ENCODE measurements at places on chromosomes 1 and 21.

- no peak for DNase-seq
Observed at GRCh38 chr1:100861379-100861778, 33.3 kb downstream of the EXTL2 start.

GRCh38 chr1:152026895-152027294 is 9.9 kb downstream of the S100A11 start:
- DNase-seq: no peak

GRCh38 chr1:230857077-230857476 is 11.2 kb downstream of the C1orf198 start:
- DNase-seq: no peak

GRCh38 chr1:240831922-240832321 is 220.0 kb upstream of the GREM2 start:
- no peak for DNase-seq

DNA sequence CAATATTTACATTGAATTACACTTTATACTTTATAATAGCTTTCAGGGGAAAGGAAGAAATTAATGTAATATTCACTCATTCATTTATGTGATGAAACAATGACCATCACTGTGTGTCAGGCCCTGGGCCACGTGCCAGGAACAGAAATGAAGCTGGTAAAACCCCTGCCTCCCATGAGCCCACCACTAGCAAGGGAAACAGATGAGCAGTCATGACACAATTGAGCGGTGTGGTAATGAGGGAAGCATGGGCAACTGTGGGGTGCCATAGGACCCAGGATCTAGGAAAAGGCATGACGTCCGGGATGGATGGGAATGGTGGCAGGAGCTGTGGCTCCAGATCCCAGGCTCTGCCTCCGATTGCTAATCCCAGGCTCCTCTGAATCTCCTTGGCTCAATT is 17.0 kb upstream of the SLC5A9 start:
- DNase-seq: no peak

DNA sequence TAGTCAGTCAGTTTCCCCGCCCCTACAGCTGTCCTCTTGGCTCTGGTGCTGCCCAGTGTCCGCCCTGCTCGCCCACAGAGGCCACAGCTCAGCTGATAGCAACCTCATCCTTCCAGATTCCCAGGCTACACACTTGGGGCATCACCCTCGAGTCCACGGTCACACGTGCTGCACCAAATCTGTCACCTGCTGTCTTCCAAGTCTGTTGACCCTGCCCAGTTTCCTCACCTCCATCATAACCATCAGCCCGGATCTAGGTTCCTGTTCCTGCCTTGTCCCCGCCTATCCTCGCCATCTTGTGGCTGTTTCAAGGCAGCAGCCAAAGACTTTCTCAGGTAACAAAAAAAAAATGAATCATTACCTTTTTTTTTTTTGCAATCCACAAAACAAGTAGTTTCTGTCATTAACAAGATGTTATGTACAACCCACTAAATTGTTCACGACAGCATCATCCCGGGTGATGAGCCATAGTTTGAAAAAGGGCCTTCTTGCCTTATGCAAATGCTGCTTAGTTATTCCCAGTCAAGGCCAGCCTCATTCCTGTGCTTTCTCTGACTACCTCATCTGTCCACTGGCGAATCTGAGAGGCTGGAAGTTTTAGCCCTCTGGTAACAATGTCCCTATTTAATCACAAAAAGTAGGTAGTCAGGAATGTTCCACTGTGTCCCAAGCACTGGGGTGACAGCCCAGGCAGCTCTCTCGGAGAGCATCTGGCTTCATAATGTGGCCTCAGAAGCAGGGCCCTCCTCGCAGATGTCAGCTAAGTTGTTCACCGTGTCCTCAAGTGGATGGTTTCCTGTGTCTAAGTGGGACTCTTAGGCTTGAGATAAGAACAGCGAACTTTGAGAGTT is 4.9 kb upstream of the MIIP start:
- DNase-seq: no peak

DNA sequence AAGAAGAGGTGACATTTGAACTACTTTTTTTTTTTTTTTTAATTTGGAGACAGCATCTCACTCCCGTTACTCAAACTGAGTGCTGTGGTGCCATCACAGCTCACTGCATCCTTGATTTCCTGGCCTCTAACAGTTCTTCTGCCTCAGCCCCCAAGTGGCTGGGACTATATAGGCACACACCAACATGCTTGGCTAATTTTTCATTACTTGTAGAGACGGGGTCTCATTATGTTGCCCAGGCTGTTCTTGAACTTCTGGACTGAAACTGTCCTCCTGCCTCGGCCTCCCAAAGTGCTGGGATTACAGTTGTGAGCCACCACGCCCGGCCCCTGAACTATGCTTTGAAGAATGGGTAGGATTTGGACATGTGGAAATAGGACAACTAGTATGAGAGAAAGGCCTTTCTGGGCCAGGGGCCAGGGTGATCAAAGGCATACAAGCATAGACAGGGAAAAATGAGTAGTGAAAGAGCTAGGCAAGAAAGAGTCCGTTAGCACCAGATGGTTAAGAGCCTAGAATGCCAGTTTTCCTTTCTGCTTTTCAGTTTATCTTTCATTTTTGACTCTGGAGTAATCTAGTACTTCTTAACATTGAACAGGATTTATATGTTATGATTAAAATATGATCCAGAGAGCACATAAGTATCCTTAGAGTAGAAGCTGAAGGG is 6.3 kb downstream of the RABGAP1L start:
- no peak for DNase-seq

- DNase-seq: no peak
Observed at GRCh38 chr1:65681096-65681495, 111.6 kb upstream of the PDE4B start.

DNA sequence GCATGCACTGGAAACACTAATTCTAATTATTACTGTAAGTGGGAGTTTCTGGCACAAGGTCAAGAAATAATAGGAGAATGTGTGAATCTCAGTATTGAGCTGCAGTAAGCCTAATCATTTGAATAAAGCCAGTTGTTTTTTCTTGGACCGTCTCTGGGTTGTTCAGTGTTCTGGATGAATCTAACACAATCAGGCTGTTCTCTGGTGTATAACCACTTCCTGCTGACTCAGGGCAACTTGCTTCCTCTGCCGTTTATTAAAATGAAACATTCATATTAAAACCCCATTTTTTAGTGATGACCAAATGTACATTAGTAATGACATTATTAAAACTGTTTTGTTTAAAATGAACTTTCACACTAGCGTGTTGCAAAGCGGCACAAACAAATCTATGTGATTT is 273.1 kb upstream of the SNX7 start:
- DNase-seq: no peak

GRCh38 chr21:39670701-39671100 is 58.0 kb downstream of the B3GALT5 start:
- no peak for DNase-seq

- DNase-seq: no peak
Observed at GRCh38 chr21:8992731-8993174, 1528.6 kb upstream of the TPTE start.

DNA sequence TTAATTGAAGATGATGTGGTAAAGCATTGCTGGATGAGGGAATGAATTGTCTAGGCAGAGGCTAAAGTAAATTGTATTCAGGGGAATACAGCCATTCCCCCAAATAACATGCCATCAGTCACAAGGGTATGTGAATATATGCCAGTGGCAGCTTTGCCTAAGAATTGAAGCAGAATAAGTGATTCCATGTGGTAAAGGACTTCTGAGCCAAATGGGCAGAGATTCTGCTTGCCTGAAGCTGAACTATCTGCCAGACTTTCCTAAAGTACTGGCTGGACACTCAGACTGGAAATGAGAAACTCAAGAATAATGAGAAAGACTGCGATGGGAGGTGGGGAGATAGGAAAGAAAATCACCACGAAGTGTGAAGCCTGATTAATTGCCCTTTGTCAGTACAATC is 2.4 kb downstream of the LIX1L start:
- no peak for DNase-seq

DNA sequence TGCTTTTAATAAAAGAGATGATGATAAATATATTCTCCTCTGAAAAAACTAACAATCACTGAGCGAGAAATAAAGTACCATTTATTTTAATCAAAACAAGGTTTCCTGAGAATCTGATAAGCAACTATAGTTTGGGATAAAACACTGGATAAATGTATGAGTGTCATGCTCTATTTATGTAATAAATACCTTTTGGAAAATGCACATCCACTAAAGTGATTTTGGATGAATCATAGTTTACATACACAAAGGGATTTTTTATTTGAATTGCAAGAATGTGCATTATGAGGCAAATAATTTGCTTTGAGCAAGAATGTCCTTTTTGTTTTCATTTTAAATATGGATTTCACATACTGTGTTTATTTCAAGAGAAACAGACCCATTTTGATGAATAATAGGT is 1483.5 kb downstream of the MRPL39 start:
- DNase-seq: no peak

DNA sequence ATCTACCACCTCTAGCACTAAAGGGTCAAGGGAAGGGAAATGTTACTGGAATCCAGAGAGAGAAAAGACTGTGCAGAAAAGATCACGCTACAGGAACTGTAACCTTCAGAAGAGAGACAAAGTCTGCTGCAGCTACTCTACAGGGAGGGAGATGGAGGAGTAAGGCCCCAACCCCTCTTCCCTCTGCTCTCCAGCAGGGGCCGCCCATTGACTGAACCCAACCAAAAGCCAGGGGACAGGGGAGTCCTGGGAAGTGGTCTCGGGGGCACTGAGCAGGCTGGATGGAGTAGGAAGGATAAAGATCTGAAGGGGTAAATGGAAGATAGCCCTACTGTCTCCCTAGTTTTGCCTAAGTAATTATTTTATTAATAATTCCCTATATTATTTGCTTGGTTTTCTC is 72.8 kb upstream of the NR5A2 start:
- no peak for DNase-seq

DNA sequence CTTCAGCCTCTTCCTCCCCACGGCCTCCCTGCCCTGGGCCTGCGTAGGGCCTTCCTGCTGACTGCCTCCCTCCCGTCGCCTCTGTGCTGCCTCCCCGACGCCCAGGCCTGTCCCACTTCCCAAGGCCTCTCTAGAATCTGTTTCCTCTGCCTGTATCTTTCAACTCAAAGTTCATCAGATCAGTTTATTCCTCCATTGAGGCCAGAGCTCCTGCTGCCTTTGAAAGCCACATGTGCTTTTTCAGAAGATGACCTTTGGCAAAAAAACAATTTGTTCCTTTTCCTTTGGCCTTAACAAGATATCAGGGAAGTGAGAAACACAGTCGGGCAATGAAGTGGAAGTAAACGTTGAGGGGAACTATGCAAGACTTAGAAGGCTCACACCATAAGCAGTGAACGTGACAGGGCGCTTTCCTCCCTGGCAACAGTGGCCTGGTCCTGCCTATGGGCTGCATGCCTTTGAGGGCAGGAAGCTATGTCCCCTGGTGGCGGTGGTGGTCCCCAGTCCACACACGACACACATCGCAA is 85.9 kb downstream of the PSMG1 start:
- DNase-seq: no peak

DNA sequence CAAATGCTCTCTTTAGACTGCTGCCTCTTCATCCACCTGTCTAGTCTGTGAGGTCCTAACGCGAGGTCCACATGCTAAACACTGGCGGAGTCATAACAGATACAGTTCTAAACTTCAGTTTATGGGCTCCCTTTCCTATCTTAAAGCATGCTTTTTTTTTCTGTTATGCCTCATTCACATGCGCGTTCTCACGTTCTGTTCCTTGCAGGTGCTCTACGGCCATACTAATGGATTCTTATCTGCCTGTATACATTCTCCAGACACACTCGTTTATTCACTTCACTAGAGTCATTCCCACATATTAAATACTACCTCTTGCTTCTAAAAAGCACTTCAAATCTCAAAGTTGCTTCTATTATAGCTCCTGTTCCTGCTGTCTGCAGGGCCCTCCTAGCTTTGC is 38.7 kb downstream of the PHC2 start:
- DNase-seq: no peak

DNA sequence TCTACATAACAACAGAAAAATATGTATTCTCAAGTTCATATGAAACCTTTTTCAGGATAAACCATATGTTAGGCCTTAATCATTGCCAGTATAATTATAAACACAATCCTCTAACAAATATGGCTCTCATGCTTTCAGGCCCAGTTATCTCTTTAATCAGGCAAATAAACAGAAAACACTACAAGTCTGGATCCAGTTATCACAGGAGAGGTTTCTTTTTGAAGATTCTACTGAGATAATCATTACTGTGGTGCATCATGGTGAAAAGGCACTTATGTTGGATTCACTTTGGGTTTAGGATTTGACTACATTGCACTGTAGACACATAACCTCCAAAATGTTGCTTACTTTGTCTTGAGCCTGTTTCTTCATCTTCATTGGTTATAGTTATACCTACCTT is 8.4 kb upstream of the ATP6V1G3 start:
- DNase-seq: no peak

GRCh38 chr1:29209173-29209572 is 21.6 kb downstream of the MECR start:
- DNase-seq: no peak

DNA sequence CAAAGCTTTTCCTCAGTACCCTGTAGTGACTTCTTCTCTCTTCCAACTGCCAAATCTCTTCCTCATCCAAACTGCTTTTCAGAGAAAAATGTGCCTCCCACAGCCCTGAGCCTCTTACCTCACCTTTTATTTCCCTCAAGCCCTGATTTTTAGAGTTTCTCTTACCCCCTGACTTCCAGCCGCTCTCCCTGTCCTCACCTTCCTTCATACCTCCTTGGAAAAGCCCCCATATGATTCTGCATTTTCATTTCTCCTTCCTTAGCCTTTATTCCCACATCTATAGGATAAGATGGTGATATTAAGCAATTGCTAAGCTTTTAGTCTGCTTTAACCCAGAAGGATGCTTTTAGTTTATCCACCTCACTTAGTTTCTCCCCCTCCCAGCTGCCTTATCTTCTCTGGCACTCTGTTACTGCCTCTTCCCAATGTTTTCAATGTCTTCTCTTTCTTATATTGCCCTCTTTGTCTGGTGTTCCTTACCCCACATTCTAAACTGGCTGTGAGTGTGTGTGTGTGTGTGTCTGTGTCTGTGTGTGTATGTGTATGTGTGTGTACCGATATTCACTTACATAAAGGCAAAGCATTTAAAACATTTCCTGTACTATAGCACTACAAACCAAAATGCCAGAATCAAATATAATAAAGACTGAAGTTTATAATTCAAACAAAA is at the start of gene CD1B:
Gene CD1B, minus strand, starts transcription at position 51 of the 670 bp plus-strand sequence. CDS start 108 bp downstream, outside the sequence.
- DNase-seq: no peak

DNA sequence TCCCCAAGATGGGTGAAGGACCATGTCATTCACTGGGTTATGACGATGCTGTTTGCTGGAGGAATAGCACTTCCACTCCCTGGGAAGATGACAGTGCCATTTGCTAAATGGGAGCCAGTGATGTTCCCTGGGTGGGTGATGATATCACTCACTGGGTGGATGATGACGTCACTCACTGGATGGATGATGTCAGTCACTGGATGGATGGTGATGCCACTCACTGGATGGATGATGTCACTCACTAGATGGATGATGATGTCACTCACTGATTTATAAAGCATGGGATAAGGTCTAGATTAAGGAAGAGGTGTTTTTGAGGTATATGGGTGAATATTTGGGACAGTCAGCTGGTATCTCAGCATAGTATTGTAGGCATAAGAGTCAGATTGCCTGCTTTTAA is 457.2 kb downstream of the AJAP1 start:
- no peak for DNase-seq

- no peak for DNase-seq
Observed at GRCh38 chr1:115343200-115343737, 5.2 kb upstream of the NGF start.

Measured in activated CD8-positive, alpha-beta memory T cell treated with anti-CD3 and anti-CD28 coated beads for 1 hour (primary cell).